ENCODE measurements at places on chromosomes 13 and 19.

DNA sequence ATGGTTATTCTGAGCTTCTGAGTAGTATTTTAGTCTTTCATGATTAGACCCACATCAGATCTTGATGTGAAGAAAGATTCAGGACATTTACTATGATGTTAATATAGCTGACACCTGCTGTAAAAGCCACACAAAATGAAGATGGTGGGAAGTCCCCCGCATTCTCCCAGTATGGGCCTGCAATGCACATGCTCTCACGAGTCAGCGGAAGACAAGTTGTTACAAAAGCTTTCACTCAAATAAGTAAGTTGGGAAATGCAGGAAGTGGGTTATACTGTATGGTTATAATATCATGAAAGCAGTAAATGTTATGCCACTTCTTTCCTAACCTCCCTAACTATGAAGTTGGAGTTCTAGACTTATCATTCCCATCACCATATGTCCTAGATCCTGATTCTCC, 171.9 kb downstream of the KLF5 start:
- DNase-seq = no peak

DNA sequence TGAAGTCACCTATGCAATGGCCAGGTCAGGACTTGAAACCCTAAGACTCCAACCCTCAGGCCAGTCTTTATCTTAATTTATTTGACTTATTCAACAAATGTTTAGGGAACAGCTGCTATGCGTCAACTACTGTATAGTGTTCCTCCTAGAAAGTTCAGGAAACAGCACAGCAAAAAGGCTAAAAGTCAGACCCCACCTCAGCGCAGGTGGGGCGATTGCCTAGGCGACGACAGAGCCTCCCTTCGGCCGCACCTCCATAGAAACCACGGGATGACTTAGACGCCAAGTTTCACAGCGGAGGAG, 502 bp downstream of the VRK3 start:
- no peak for DNase-seq

DNA sequence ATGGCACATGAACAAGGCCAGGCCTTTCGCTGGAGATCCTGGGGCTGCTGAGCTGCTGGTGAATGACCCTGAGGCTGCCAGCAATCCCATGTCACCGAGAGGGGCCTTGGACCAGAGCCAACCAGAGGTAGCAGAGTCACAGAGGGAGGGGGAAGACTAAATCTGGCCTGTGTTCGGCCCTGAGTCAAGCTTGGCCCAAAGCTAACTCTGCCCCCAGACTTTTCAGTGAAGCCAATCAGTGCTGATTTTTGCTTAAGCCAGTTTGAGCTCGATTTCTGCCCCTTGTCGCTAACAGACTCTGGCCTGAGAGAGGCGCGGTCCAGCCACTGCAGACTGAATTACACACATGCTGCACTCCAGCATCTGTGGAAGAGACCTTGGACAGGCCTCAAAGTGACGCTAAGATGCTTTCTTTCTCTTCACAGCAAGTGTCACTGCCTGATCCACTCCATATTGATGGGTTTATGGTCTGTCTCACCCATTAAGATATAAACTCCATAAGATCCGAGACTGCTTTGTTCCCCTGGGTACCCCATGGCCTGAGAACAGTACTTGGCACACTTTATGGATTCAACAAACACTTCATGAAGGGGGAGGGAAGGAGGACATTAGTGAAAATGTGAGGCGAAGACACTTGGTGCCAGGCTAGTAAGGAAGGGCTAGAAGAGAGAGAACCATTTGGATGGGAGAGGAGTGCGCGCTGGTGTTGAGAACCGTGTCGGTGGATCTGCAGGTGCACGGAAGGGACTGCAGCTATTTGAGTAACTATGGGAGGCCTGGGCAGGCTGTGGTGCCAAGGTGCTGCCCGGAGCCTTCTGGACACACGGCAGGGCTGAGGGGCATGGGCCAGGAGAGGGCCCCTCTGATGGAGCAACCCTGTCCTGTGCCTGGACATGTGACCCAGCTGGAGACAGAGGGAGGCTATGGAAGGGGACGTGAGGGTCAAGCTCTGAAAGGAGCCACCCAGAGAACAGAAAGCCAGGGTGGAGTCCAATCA, 17.6 kb downstream of the RANBP3 start:
- no peak for DNase-seq

DNA sequence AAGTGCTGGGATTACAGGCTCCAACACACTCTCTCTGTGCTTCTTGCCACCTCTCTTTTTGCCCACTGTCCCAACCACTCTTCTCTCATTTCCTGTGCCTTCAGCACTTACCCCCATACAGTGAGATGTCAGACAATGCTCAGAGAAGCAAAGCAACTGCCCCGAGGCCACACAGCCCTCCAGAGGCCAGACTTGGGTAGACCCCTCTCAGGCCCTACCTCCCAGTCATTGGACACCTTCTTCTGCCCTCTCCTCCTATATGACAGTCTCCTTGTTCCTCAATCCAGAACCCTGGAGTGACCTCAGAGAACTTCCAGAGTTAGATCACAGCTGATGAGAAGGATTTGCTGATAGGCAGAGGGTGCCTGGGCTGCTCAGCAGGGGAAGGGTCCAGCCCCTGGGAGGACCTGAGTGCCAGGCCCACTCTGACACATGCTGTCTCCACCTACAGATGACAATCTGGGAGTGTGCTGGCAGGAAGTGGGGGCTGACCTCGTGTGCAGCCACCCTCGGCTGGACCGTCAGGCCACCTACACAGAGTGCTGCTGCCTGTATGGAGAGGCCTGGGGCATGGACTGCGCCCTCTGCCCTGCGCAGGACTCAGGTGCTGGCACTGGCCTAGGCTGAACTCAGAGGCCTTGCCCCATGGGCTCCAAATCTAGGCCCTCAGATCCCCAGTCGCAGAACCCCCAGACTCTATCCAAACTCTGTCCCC, 24.4 kb downstream of the LTBP4 start:
- DNase-seq = no peak

GRCh38 chr19:45160870-45161737, at the start of gene NKPD1:
TSS of gene NKPD1 (minus strand) at chr19:45160982. CDS start at chr19:45160150, 832 bp downstream.
- DNase-seq = no peak

DNA sequence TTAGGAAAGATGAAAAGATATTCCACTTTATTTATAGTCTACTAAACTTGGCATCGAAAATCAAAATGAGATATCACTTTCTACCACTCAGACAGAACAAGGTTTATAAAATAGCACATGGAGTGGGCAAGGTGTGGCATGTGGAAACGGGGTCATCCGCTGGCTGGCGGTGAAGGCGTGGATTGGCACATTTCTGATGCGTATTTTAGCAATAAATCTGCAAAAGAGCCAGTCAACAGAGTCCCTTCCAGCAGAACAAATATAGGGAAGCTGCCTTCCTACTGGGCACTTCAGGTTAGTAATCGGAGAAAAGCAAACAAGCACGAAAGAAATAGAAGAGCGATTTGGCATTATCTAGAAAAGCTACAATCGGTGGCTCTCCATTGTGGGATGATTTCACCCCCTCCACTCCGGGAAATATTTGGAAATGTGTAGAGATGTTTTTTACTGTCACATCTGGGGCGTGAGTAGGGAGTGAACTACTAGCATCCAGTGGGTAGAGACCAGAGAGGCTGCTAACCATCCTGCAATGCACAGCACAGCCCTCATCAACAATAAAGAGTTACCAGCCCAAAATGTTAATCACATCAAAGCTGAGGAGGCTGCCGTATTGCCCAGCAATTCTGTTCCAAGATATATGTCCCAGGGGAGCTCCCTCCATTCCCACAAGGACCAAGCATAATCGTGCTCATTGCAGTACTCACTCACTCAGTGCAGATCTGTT, 116.1 kb upstream of the PEG3 start:
- no peak for DNase-seq

GRCh38 chr13:75258159-75258782, 223.7 kb downstream of the TBC1D4 start:
- DNase-seq = no peak

DNA sequence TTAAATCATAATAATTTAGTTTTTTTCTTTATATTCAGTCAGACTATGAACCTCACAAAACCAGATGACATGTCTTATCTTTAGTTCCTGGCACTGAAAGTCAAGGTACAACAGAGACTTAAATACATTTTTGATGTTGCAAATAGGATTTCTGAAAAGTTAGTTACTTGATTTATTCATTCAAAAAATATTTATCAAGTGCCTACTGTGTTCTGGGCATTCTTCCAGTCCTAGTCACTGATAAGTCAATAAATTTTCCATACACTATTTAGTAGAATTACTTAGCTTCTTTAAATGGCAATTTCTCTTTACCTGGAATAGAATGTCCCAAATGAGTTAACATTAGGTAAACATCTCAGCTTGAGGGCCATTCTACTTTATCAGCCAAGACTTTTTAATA, 938.3 kb upstream of the PCDH9 start:
- no peak for DNase-seq

- DNase-seq = no peak
These were observed 65.6 kb downstream of the WASF3 start for GRCh38 chr13:26623125-26623524.

GRCh38 chr19:10761443-10762250, 43.8 kb downstream of the DNM2 start:
- no peak for DNase-seq

DNA sequence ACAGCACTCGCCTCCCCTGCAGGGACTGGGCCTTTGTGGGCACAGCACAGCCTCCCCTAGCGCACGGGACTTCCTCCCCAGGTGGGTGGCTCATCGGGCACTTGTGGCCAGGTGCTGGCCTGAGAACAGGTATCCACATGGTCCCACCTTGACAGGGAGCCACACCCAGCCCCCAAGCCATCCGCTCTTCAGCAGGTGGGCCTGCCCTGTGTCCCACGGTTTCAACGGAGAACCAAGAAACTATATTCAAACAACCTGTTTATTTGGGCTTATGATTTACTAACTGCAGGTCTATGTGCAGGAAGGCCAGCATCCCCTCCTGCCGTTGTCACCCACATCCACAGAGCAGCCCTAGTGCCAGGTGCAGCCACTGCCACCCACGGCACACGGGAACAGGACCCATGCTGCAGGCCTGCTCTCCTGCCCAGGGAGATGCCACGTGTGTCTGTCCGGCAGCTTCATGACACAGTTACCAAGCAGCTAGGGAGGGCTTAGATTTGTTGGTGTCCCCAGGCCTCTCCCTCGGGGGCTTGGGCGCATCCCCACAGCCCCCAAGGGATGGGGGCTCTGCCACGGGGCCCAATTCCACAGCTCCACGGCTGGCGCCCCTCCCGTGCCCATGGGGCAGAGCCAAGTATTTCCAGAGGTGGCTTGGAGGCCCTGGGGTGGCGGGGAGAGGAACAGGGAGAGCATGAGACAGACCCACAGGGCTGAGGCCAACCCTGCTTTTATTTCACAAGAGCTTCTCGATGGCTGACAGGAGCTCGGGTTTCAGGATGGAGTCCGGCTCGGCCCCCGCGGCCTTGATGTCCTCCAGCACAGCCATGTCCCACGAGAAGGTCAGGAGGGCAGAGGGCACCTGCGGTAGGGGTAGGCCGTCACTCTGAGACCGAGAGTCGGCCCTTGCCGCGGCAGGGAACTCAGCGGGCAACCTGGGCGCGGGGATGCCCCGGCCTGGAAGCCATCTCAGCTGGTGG, 12.5 kb downstream of the UBXN6 start:
- no peak for DNase-seq

DNA sequence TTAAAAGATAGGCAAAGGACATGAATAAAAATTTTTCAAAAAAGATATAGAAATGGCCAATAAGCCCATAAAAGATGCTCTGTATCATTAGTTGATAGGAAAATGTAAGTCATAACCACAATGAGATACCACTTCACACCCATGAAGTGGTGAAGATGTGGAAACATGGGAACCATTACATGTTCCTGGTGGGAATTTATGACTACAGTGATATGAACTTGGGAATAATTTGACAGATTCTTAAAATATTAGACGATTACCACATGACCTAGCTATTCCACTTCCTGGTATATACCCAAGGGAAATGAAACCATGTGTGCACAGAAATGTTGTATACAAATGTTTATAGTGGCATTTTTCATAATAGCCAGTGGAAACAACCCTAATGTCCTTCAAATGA, 232.2 kb downstream of the GGACT start:
- DNase-seq = no peak

GRCh38 chr13:112105892-112106291, 38.9 kb downstream of the SOX1 start:
- DNase-seq = no peak

- no peak for DNase-seq
These were observed 476.6 kb downstream of the ZNF536 start for GRCh38 chr19:30848636-30849425.

DNA sequence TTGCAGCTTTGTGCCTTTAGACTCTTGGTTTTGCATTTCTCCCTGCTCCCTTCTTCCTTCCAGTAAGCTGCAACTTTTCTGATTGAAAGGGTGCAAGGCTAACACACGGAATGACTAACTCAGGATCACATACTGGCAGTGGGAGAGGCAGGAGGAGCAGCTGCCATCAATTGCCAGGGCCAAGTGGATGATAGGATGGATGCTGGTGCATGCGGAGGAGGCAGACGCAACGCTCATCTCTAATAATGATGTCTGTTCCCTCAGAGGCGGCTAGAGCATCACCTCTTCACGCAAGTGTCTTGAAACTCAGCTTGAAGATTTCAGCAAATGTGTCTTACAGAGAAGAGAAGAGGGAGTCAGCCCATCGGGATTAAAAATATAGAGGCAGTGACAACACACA, 49.5 kb upstream of the TPM4 start:
- no peak for DNase-seq

- DNase-seq = no peak
These were observed 20.6 kb downstream of the LRRC4B start for GRCh38 chr19:50547385-50548190.

- DNase-seq = no peak
These were observed 4.4 kb downstream of the TRPM4 start for GRCh38 chr19:49161987-49162386.

GRCh38 chr19:7674010-7675005, 2.6 kb upstream of the MCEMP1 start:
- DNase-seq = no peak

DNA sequence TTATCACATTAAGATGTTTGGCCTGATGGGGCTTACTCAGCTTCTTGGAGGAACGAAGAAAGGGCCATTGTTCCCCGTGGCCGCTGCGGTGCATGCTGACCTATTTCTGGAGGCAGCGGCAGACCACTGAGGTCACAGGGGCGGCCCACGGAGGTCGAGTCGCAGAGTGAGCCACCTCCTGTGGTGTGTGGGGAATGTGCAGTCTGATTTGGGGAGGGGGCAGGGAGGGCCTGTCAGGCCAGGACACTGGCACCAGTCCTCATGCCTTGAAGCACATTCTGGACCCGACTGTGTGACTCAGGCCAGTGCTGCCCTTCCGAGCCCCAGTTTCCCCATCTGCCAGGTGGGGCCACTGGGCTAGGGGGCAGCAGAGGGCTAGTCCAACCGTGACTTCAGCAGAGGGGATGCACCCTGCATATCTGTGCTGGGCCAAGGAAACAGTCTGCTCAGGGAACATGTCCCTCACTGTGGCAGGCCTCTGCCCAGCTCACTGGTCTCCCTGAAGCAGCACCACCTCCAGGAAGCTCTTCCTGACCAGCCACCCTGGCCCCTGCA, 6.3 kb downstream of the SLC7A10 start:
- DNase-seq = no peak
